DND-41 (cell line): ENCODE measurements at places on chromosomes 4 and X.

- no peaks in the 10 kb centered on the region for H3K36me3 ChIP-seq
- no peak for DNase-seq
- H3K27me3 ChIP-seq = no peaks in the 10 kb centered on the region
- H3K4me3 ChIP-seq = no peak overlapping the region
Measured at GRCh38 chrX:114017086-114017485, 566.8 kb upstream of the HTR2C start.

GRCh38 chrX:20529301-20529700, 262.6 kb upstream of the RPS6KA3 start:
- H3K27me3 ChIP-seq = peaks cover 5% of the 10 kb centered on the region
- no peak for DNase-seq
- no peak overlapping the region for H3K27ac ChIP-seq
- H3K4me3 ChIP-seq = no peak overlapping the region
- H3K36me3 ChIP-seq = no peaks in the 10 kb centered on the region

DNA sequence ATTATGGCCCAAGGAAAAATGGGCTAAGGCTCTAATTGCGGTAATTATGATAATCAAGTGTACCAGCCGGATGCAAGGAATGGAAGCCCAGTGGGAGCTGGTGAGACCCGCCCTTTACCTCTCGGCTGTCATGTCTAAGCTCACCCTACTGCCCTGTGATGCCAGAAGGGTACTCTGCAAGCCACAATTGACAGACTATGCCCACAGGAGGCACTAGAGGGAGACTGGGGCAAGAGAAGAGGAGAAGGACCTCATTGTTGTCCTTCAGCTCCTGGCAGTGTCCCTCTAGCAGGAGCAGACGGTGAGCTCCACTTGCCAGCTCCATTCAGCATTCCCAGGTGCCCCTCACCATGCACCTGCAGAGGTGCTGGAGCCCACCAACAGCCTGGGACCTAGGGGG, 141.8 kb downstream of the SMIM20 start:
- H3K4me1 ChIP-seq = no peaks in the 10 kb centered on the region
- no peak for DNase-seq
- no peak overlapping the region for H3K27ac ChIP-seq
- no peaks in the 10 kb centered on the region for H3K36me3 ChIP-seq

DNA sequence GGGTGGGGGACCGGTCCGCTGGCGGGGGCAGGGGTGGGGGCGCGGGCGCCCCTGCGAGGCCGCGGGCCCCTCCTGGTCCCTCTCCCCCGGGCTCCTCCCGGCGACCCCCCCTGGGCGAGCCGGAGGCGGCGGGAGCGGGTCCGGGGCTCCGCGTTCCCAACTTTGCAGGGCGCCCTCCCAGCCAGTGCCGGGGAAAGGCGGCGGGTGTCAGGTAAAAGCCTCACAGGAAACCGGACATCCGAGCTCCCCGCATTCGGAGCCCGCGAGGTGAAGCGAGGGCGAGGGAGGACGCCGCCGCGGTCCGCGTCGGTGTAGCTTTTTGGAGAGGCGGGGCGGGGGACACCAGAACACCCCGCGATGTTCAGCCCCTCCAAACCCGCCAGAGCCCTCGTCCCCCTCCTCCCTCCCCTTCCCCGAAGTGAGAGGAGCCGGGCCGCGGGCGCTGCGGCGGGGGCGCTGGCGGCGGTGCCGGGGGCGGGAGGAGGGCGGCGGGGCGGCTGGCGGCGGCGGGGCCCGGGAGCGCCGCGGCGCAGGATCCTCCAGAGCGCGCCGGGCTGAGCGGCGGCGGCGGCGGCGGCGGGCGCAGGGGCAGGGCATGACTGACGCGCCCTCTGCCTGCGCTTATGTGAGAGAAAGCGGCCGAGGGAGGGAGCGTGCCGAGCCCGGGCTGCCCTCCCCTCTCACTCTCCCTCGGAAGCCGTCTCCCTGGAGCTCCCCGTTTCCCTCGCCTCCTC, at the start of gene VEGFC:
TSS of gene VEGFC (minus strand) at position 597 of the 734 bp plus-strand sequence. CDS start 611 bp downstream, outside the sequence.
- H3K4me1 ChIP-seq = no peaks in the 10 kb centered on the region
- no peak within 1 kb of the TSS for H3K4me3 ChIP-seq
- H3K27ac ChIP-seq = no peak within 1 kb of the TSS
- peaks cover 4% of the 10 kb centered on the region; the same call in 1 of the 2 replicates for H3K36me3 ChIP-seq
- H3K27me3 ChIP-seq = no peaks in the 10 kb centered on the region

DNA sequence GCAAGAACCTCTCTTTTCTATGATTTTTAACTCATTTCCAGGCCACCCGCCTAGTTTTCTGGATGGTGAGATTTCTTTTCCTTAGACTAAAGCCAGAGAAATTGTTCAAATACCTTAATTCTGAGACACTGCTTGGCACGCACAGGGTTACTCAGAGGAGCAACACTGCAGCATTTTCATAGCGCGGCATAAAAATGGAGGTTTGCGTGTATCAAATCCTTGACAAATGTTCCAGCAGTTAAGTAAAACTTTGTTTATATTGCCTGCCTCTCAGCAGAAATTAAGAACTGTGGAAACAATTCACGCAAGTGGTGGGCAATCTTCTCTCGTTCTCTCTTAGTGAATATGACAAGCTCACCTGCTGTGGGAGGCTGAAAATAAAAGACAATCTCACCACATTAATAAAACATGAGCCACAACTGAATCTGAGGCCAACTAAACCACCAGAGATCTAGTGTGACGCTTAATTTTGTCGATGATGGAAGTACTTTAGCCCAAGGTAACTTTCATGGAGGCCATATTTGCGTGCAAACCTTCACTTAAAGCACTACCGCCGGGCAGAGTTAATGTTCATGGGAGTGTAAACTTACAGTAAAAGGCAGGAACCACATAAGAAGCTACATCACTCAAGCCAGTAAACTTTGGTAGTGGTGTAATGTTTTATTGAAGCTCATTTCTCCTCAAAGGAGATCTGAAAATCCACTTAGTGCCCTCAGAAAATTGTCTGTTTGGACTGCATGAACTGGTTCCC, 894.8 kb upstream of the EPHA5 start:
- no peak for DNase-seq
- H3K4me1 ChIP-seq = peaks cover 8% of the 10 kb centered on the region
- H3K27me3 ChIP-seq = no peaks in the 10 kb centered on the region
- no peak overlapping the region for H3K27ac ChIP-seq
- no peak overlapping the region for H3K4me3 ChIP-seq

GRCh38 chr4:11424000-11424399, 4.7 kb downstream of the HS3ST1 start:
- H3K27ac ChIP-seq = no peak overlapping the region
- H3K36me3 ChIP-seq = no peaks in the 10 kb centered on the region
- H3K4me1 ChIP-seq = no peaks in the 10 kb centered on the region
- DNase-seq = peak; percentile 15
- no peaks in the 10 kb centered on the region for H3K27me3 ChIP-seq

- H3K27ac ChIP-seq = no peak overlapping the region
- H3K27me3 ChIP-seq = no peaks in the 10 kb centered on the region
- no peak for DNase-seq
Measured at GRCh38 chrX:46330981-46331380, 214.2 kb downstream of the ZNF674 start.

DNA sequence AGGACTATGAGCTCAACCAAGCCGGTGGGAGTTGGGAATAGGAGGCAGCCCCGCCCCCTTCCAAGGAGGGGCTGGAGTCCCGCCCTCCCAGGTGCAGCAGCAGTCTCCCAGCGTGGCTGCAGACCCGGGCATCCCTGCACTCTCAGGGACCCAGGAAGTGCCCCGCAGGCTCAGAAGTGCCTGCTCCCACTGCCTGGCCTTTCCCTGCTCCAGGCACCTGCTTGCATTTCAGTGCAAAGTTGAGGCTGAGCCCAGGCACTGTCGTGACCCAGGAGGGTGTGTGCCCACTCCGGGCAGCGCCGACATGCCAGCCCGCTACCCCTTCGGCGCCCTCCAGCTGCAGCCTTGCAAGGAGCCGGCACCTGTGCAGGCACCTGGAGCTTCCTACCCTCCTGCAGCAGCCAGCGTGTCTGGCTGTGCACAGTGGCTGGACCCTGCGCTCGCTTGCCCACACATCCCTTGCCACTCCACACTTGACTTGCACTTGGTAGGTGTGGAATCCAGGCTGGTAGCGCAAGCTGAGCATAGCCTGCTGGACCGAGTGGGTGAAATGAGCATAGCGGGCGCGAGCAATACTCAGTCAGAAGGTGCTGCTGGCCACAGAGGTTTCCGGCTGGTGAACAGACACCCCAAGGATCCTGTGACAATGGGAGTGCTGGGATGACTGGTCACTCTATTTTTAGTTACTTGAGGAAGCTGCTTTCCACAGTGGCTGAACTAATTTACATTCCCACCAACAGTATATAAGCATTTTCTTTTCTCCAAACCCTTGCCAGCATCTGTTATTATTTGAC, 236.3 kb downstream of the PCDH10 start:
- no peak overlapping the region for H3K27ac ChIP-seq
- no peaks in the 10 kb centered on the region for H3K27me3 ChIP-seq
- DNase-seq = no peak
- H3K4me1 ChIP-seq = no peaks in the 10 kb centered on the region

- H3K27ac ChIP-seq = no peak overlapping the region
- no peaks in the 10 kb centered on the region for H3K36me3 ChIP-seq
- H3K4me3 ChIP-seq = no peak overlapping the region
- no peaks in the 10 kb centered on the region for H3K4me1 ChIP-seq
- no peak for DNase-seq
- H3K27me3 ChIP-seq = no peaks in the 10 kb centered on the region
Measured at GRCh38 chr4:126533146-126533805, 1099.5 kb upstream of the INTU start.

- no peaks in the 10 kb centered on the region for H3K36me3 ChIP-seq
- H3K27ac ChIP-seq = no peak overlapping the region
- H3K27me3 ChIP-seq = no peaks in the 10 kb centered on the region
- peaks cover 6% of the 10 kb centered on the region for H3K4me1 ChIP-seq
- no peak for DNase-seq
Measured at GRCh38 chrX:78237127-78237526, 90.3 kb downstream of the CYSLTR1 start.

- H3K27ac ChIP-seq = no peak overlapping the region
- H3K36me3 ChIP-seq = peaks cover 3% of the 10 kb centered on the region
- no peak for DNase-seq
- H3K4me3 ChIP-seq = no peak overlapping the region
- H3K4me1 ChIP-seq = no peaks in the 10 kb centered on the region
- no peaks in the 10 kb centered on the region for H3K27me3 ChIP-seq
Measured at GRCh38 chrX:41594634-41595033, 94.1 kb upstream of the GPR34 start.

- H3K27me3 ChIP-seq = no peaks in the 10 kb centered on the region
- no peaks in the 10 kb centered on the region for H3K36me3 ChIP-seq
- DNase-seq = no peak
- H3K27ac ChIP-seq = no peak overlapping the region
- H3K4me3 ChIP-seq = no peak overlapping the region
Measured at GRCh38 chr4:77473509-77473908, 132.1 kb upstream of the CXCL13 start.

GRCh38 chrX:15382813-15383212, 1.4 kb downstream of the VEGFD start:
- no peak overlapping the region for H3K27ac ChIP-seq
- H3K36me3 ChIP-seq = no peaks in the 10 kb centered on the region
- no peaks in the 10 kb centered on the region for H3K4me1 ChIP-seq
- no peak for DNase-seq
- H3K27me3 ChIP-seq = no peaks in the 10 kb centered on the region

DNA sequence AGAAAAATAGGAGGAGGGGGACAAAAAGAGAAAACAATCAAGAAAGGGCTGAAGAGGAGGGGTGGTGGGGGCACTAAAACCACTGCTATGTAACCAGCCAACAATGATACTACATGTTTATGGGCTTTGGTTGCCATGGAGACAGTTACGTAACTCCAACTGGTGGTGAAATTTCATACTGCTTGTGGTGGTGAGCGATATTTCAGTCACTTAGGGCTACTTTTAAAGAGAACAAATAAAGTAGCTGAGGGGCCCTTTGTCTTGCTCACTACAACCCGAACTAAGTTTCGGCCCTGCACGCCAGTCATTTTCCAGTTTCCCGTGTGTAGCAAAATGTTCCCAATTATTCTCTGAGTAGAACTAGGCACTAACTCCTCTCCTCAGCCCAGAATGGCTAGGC, 275.2 kb upstream of the EDA2R start:
- H3K4me3 ChIP-seq = no peak overlapping the region
- no peaks in the 10 kb centered on the region for H3K27me3 ChIP-seq
- H3K4me1 ChIP-seq = no peaks in the 10 kb centered on the region

- no peaks in the 10 kb centered on the region for H3K27me3 ChIP-seq
- no peak overlapping the region for H3K4me3 ChIP-seq
- H3K4me1 ChIP-seq = peaks cover 23% of the 10 kb centered on the region
- no peak overlapping the region for H3K27ac ChIP-seq
- no peaks in the 10 kb centered on the region for H3K36me3 ChIP-seq
Measured at GRCh38 chrX:22041907-22042530, 9.9 kb downstream of the PHEX start.

DNA sequence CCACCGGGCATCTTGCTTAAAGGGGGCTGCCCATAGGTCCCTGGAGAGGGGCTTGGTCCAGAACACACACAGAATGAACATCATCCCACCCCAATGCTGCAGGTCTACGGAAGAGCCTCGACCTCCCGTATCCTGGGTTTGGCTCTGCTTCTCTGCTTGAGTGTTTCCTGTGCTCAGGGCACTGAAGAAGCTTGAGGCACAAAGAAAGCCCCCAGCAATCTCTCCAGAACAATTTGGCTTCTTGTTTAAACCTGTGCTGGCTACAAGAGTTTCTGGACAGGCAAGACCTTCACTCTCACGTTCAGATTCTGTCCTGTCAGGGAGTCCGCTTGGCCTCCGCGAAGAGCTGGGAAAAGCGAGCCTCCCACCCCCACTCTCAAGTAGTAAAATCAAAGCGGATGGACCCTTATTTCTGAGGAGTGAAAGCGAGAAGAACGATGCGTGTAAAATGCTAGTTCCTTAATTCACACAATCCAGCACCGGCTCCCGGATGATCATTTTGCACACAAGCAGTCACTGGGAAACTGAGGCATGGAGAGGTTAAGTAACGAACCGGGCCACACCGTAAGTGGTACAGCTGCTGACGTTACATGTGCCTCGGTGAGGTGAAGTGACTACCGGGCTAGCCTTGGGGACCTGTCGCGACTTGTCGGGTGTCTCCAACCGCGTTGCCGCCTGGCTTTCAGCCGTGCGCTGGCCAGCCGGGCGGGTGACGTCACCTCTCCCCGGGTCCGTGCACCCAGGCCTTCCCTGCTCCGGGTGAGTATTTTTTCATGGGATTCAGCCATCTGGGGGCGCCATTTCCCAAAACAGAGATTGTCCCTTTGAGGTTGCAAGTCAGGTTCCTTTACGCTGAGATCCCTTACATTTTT, 3.1 kb upstream of the SFRP2 start:
- no peaks in the 10 kb centered on the region for H3K36me3 ChIP-seq
- no peak overlapping the region for H3K4me3 ChIP-seq
- no peaks in the 10 kb centered on the region for H3K4me1 ChIP-seq
- H3K27me3 ChIP-seq = no peaks in the 10 kb centered on the region
- no peak overlapping the region for H3K27ac ChIP-seq

DNA sequence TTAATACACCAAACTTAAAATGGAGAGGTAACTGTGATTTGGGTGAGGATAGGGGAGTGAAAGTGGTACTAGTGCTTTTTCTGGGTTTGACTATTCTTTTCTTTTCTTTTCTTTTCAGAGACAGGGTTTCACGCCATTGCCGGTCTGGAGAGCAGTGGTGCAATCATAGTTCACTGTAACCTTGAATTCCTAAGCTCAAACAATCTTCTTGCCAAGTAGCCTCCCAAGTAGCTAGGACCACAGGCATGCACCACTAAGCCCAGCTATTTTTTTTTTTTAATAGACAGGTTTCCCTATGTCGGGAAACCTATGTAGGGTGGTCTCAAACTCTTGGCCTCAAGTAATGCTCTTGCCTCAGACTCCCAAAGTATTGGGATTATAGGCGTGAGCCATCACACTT, 3.0 kb upstream of the ARMCX4 start:
- no peaks in the 10 kb centered on the region for H3K27me3 ChIP-seq
- H3K4me1 ChIP-seq = no peaks in the 10 kb centered on the region
